ENCODE measurements at places on chromosomes 1 and 21. TPM values are rescaled to one million over a fixed set of nuclear protein-coding genes. Genes with fewer than 3 reads are reported as not detected.

The TMEM81 gene
- 3.0 TPM for total RNA-seq

The AQP10 gene
- total RNA-seq = not detected

The IL19 gene
- total RNA-seq = not detected

The LDLRAD1 gene
- not detected for total RNA-seq

The PSMB4 gene
- total RNA-seq = 301 TPM

DNA sequence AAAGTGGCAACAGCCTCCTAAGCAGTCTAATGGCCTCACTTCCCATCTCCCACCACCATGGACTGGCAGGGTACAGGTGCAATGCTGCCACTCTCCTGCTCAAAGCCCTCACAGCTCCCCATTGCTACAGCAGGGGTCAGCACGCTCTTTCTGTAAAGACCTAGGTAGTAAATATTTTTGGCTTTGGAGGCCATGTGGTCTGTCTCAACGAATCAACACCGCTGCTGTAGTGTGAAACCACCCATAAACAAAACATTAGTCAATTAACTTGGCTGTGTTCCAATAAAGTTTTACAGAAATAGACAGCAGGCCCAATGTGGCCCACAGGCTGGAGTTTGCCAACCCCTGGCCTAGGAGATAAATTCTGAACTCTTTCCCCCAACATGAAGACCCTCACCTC is 44.6 kb upstream of the TMEM125 start:
- no peak for DNase-seq

GRCh38 chr1:13675151-13675651 is 24.8 kb upstream of the PRDM2 start:
- DNase-seq = no peak

DNA sequence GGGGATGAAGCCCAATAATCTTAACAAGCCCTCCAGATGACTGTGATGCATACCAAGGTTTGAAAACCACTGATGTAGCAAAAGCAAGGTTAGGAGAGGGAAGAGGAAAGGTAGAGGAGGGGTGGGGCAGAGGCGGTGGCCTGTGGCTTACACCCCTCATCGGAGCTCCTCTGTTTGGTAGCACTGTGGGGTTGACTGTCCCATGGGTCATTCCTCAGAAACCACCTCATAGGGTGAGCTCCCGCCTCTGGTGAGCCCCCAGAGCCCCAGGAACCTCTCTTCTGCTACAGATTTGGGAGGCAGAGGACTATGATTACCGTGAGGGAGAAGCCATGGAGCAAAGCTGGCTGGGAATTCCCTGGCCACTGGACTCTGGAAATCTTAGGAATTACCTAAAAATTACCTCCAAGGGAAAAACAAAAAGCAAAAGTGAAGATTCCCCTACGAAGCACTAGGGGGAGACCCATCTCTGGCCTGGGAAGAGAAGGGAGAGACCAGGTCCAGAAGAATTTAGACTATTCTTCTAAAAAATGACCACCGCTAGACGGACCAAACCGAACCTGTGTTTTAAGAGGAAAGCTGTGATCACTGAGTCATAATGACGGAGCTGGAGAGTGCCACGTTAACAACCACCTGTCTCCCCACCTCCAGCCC is 1.5 kb upstream of the RASSF5 start:
- DNase-seq = no peak

GRCh38 chr1:61344696-61345095 is 262.3 kb downstream of the NFIA start:
- no peak for DNase-seq

DNA sequence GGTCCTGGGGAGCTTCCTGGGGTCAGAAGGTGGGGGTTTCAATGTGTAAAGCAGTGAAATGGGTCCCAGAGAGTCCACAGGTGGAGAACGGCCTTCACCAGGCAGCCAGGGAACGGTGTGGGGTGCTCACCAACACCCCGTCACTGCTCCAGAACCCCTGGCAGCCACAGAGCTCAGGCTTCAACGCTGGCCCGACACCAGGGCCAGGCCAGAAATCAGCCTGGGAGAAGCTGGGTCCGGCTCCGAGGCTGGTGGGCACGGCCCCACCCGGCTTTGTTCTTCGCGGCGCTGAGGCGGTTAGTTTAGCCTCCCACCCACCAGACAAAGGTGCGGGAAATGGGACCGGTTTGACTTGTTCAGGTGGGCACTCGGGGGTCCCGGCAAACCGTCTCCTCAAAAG is 24.8 kb upstream of the C1orf159 start:
- DNase-seq = no peak

- DNase-seq = no peak
Measured at GRCh38 chr1:94989911-94990473, 63.1 kb upstream of the CNN3 start.

GRCh38 chr1:65253800-65254319 is 55.5 kb upstream of the DNAJC6 start:
- no peak for DNase-seq

Measured in kidney epithelial cell (primary cell).